Ureter (tissue), 1 donor: ENCODE measurements at places on chromosomes 2 and 18. TPM values are rescaled to one million over a fixed set of nuclear protein-coding genes. Genes with fewer than 3 reads are reported as not detected.

The AOX1 gene
- total RNA-seq = 56.6 TPM

The CYBRD1 gene
- 60.7 TPM for total RNA-seq

The C2orf92 gene
- total RNA-seq = 9.2 TPM

GRCh38 chr2:174062934-174063333, 97.8 kb upstream of the SP3 start:
- no peak for DNase-seq

- no peak for DNase-seq
Measured at GRCh38 chr2:234502285-234502918, 5.5 kb upstream of the ARL4C start.
